KG1 (cell line): ENCODE measurements at places on chromosomes 1 and 21.

DNA sequence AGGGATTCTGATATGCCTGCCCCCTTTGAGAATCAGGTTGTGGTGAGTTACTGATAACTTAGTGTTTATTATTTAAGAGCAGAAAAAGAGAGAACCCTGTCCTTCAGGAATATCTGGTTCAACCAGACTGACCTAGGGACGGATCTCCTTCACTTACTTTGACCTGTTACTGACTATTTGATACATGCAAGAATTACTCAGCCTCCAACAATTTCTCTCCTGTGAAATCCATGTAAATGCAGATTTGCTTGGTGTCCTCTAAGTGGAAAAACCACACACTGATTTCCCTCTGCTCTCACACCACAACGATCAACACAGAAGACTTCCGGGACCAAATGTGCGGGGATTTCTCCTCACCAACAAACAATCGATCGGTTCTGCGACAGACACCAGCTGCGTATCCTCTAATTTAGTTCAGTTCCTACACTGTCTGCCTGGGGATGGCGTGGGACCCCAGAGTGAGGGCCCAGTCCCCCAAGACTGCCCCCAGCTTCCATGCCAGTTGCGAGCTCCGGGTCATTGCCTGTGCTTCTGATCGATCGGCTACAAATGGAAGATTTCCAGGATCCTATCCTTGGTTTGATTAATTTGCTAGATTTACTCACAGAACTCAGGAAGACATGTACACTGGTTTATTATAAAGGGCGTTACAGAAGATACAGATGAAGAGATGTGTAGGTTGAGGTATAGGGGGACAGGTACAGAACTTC lies 51.7 kb downstream of the BACE2 start:
- no peak for DNase-seq

DNA sequence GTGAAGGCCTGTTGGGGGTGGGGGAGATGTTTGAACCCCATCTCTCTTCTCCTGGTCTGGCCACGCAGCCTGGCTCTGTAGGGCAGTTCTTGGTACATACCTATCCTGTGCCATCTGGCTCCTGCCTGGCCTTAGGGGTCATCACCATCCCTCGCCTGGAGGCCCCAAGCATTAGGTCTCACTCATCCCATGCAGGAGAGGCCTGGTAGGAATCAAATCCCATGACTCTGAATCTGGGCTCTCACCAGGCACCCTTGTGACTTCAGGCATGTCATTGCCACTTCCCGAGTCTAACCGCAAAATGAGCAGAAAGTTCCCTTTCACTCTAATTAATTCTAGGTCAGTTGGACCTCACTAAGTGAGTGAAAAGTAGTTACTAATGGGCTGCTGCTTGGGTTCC lies 37.2 kb downstream of the ETNK2 start:
- DNase-seq = no peak

- peak; percentile 59 for DNase-seq
Observed at GRCh38 chr21:33036430-33037162, 10.9 kb downstream of the OLIG2 start.

GRCh38 chr1:1176931-1177330 lies 3.3 kb downstream of the TTLL10 start:
- no peak for DNase-seq

GRCh38 chr1:160346958-160347357 lies 3.8 kb downstream of the NCSTN start:
- no peak for DNase-seq

DNA sequence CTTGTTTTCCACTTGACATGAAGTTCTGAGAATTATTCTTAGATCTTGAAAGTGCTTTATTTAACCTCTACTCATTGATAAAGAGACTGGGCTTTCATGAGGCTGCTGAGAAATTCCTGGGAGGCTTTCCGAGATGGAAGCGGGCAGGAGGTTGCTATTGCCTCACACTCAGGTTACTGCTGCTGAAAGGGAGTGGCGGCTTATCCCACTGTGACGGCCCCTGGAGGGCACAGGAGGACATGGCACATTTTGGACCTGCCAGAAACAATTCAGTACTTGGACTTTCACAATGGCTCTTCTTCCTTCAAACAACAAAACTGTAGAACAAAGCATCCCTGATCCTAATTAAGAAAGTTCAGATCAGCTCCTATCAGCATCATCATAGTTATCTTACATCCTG lies 16.2 kb upstream of the MARK1 start:
- DNase-seq = no peak

DNA sequence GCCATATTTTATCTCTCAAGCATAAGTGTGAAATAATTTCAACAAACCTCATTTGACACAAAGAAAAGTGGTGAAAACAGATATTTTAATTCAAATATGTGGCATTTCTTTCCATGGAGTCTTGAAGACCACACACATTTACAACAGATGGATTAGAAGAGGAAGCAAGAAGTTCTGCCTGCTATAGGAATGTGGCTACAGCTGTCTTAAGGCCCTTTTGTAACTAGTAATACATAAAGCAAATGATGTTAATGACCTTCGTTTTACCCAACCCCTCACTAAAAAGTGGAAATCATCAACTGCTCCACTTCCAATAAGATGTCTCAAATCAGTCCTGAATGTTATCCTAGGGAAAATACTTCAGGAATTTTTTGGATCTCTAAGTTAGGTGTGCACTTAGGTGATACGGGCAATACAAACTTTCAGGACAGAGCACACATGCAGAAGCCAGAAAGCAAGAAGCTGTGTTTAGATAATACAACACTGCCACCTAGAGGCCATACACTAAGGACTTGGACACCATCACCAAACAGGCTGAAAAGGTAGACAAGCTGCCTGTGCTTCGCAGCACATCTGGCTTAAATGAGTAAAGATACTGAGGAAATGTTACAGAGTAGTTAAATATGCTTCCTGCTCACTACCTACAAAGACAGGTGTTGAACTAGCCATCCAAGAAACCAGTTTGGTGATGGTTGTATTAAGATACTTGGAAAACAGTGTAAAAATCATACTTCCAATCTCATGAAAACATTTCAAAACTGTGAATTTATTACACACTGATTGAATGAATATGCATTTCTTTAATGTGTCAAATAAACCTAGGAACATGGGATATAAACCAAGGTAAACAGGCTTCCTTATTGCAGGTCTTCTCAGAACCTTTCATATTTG lies 24.4 kb downstream of the RRAGC start:
- peak; percentile 80 for DNase-seq

- DNase-seq = no peak
Observed at GRCh38 chr1:227136210-227136820, 182.0 kb downstream of the CDC42BPA start.

- DNase-seq = no peak
Observed at GRCh38 chr21:16216288-16216962, 486.6 kb downstream of the USP25 start.

- DNase-seq = no peak
Observed at GRCh38 chr1:15013767-15014166, 139.8 kb upstream of the TMEM51 start.

- DNase-seq = no peak
Observed at GRCh38 chr1:72101840-72102632, 180.3 kb downstream of the NEGR1 start.

DNA sequence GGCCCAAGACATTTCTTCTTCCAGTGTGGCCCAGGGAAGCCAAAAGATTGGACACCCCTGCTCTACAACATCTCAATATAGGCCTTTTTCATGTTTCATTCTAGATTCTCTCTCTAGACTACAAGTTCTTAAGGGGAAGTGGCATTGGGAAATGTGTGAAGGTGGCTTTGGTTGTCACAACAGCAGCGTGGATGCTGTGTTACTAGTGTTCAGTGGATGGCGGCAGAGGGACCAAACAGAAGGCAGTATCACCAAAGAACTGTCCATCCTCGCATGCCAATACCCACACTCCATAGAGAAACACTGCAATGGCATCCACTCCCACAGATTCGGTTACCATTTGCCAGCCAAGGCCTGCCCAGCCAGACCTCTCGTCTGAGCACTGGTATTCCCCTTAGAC lies 24.3 kb upstream of the IFNAR2 start:
- DNase-seq = no peak

- DNase-seq = no peak
Observed at GRCh38 chr1:39836595-39837110, 46.7 kb downstream of the TRIT1 start.

DNA sequence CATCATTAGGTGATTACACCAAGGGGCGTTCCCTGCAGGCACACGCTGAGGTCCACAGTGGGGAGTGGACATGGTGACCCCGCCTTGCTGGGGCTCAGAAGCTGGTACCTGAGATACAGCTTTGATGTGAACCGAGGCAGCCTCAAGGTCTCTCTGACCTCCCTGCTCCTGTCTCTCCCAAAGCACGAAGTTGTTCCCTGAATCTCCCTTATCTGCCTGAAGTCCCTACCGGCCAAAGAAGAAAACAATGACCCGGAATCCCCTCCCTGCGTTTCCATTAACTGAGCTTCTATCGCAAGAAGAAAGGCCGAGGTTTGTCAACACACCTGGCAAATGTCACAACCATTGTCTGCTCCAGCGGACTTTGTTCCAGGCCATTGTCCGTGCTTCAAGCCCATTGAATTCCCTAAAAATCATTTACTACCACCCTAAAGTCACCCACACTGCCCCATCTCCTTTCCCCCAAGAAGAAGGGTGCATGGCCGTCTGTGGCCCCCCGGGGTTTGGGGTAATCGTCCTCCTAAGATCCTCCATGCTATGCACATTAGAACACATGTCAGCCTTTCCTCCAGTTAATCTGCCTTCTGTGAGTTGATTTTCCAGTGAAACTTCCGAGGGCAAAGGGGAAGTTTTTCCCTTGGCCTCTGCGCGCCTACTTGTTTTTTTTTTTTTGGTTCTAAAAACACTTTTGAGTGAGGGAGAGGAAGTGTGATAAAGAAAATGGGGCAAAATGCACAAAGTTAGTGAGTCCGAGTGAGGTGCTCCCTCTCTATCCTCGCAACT lies 48.1 kb upstream of the COL18A1 start:
- no peak for DNase-seq

- DNase-seq = no peak
Observed at GRCh38 chr21:42818328-42818749, 61.0 kb downstream of the WDR4 start.

GRCh38 chr1:79285667-79286066 lies 279.1 kb upstream of the ADGRL4 start:
- DNase-seq = no peak

DNA sequence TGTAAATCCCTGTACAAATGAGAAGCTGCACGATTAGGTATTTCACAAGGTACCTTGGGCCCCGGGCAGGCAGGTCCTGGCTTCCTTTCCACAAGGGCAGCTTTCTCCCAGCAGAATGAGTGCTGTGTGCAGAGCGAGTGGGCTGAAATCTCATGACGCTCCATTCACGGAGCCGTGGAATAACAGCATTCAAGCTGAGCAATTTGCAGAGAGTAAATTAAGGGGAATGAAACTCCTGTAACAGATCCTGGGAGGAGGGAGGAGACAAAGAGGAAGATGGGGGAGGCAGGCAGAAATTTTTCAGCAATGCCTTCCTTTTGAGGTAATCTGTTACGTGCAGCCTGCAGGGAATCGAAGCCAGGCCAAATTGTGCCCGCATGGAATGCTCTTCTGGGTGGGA lies 239.9 kb downstream of the TNR start:
- no peak for DNase-seq

DNA sequence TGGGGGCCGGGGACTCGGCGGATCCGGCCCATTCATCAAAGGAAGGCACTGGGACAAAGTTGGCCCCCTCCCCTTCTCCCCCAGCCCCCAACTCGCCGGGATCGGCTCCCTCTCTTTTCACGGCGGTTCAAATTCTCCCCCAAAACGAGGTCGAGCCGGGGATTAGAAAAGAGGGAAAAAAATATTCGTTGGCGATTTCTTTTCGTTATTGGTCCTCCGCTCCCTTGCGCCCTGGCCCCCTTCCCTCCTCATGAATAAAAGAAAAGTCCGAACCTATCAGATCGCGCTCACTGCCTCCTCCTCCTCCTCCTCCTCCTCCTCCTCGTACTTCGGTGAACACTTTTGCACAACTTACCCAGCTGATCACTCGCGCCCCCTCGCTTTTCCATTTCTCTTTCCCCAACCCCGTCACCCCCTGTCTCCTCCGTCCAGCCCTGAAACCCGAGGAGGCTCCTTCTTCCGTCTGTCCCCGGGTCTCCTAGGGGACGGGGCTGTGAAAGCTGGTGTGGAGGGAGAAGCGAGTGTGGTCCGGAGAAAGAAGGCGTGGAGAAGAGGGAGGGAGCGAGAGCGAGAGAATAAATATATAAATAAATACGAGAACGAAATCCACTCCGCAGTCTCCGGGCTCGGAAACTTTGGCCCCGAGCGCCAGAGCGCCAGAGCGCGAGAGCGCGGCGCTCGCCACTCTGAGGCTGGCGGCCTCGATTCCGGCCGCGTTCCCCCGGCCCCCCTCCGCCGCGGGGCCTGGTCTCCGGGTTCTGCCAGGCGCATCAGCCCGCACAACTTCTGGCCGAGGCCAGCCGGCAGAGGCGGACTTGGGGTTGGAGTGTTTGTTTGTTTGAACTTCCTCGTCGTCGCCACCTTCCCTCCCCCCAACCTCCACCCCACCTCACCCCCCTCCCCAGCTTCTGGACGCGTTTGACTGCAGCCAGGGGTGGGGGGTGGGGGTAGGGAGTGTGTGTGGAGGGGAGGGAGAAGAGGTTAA lies at the start of gene PAX7:
Gene PAX7 (plus strand): TSS at position 336 of the 985 bp plus-strand sequence. CDS start 758 bp downstream, outside the sequence.
- no peak for DNase-seq

GRCh38 chr1:182308826-182309225 lies 82.8 kb downstream of the GLUL start:
- no peak for DNase-seq

- no peak for DNase-seq
Observed at GRCh38 chr1:1665815-1666251, 7.0 kb upstream of the CDK11B start.

DNA sequence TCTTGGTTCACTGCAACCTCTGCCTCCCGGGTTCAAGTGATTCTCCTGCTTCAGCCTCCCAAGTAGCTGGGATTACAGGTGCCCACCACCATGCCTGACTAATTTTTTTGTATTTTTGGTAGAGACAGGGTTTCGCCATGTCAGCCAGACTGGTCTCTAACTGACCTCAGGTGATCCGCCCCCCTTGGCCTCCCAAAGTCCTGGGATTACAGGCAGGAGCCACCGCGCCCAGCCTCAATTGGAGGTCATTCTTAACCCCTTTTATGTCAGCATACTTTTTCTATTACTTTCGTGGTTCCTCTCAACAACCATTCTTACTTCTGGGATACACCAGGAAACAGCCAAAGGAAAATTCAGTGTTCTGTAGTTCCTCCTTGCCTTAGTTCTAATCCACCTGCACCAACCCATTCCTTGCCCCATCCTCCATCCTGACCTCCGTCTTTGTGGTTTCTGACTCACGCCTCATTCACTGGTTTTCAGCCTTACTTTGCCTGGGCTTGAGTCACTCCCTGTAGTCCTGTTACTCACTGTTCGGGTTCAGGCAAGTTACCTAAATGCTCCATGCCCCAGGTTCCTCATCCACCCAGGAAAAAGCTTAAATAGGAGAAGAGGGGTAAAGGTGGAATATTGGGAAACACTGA lies 12.9 kb upstream of the BCL10 start:
- DNase-seq = no peak

- no peak for DNase-seq
Observed at GRCh38 chr1:202750761-202751160, 40.5 kb upstream of the SYT2 start.
